Iris pigment epithelial cell (primary cell): ENCODE measurements at places on chromosomes 5 and 9.
A peak's percentile ranks its signal among the peaks of the same experiment; 100 is the strongest.

- peak; percentile 91 for DNase-seq
Measured at GRCh38 chr9:84296146-84296843, 44.3 kb downstream of the SLC28A3 start.

GRCh38 chr5:100772548-100772947, 130.5 kb downstream of the ST8SIA4 start:
- DNase-seq: no peak

- no peak for DNase-seq
Measured at GRCh38 chr5:115337882-115338281, 41.4 kb upstream of the CCDC112 start.

DNA sequence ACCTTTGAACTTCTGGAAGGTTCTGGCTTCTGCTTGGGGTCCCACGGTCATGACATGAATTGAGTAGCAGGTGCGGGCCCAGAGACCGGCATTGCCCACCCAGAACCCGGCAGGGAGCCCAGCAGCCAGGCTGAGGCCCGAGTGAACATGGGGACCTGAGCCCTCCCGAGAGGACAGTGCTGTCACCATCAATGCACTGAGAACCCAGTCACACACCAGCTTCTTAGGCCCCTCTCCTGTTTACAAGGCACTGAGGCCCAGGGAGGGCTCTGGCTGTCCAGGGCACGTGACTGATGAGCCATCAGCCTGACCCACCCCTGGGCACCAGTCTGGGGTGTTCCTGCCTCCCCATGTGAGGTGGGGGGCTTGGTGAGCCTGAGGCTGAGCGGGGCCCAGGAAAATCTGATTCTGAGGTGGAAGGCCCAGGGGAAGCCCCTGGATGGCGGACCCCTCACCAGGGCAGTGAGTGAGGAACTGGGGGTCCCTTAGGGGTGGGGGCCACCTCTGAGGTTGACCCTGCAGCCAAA, 60.3 kb upstream of the RNU6ATAC start:
- no peak for DNase-seq

GRCh38 chr5:14732991-14733390, 68.5 kb downstream of the OTULIN start:
- DNase-seq: no peak
